Karpas-422 (cell line): ENCODE measurements at places on chromosomes 4 and X.

DNA sequence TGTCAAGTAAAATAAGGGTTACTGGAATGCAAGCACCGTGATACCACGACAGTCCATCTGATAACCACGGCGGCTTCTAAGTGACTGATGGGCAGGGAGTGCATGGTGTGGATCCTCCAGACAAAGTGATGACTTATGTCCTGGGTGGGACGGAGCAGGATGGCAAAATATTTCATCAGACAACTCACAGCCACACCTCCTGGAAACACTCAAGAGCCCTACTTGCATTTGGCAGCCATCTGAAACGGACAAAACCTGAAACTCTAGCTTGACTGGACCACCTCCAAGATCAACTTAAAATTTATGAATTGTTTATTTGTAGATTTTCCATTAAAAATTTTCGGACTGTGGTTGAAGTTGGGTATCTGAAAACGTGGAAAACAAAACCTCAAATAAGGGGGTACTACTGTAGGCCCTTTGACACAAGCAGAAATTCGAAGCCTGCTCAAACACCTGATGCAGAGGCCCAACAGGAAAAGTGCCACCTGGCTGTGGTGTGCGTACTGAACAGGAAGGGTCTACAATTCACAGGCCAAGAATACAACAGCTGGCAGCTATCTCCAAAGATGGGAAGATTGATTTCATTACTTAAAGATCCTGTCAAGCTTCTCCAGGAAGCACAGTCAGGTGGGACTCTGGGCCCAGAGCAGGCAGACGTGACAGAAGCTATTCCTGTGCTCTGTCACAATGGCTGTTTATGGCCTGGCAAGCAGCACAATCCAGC, 26.0 kb downstream of the LRIT3 start:
- no peak overlapping the region for H3K4me3 ChIP-seq
- no peak overlapping the region for H3K27ac ChIP-seq
- no peak for DNase-seq
- peaks cover 6% of the 10 kb centered on the region; the same call in 1 of the 2 replicates for H3K4me1 ChIP-seq
- H3K36me3 ChIP-seq, result no peaks in the 10 kb centered on the region
- no peaks in the 10 kb centered on the region for H3K27me3 ChIP-seq

DNA sequence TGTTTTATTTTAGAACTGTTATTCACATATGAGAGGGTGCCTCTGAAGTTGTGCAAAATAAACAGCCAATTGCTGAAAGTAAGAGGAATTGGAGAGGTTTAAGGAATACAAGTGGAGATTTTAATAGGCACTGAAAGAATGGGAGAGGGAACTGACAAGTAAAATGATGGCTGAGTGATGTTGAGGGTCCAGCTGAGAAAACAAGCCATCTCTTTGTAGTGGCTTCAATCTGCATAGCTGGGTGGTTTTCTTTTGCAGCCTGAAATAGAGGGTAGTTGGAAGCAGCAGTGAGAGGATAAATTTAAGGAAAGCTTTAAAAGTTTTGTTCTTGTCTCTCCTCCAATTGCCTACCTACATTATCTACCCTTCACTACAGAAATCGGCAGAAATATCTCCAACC, 106.7 kb upstream of the DGKK start:
- H3K27ac ChIP-seq, result no peak overlapping the region
- no peak overlapping the region for H3K4me3 ChIP-seq

- DNase-seq, result no peak
- H3K4me1 ChIP-seq, result no peaks in the 10 kb centered on the region
- H3K36me3 ChIP-seq, result no peaks in the 10 kb centered on the region
- no peak overlapping the region for H3K4me3 ChIP-seq
These were observed 2163.0 kb upstream of the AGA start for GRCh38 chr4:179605196-179605595.

DNA sequence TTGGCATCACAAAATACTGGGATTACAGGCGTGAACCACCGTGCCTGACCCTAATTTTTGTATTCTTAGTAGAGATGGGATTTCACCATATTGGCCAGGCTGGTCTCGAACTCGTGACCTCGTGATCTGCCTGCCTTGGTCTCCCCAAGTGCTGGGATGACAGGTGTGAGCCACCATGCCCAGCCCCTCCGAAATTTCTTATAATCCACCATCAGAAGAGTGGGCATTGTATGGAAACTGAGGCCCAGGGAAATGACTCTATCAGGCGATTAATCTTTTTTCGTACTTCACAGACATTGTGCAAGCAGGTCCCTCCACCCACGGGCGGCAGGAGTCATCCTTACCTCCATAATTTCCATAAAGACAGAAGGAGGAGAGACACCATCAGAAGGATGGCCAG, 16.0 kb downstream of the CRLF2 start:
- no peak overlapping the region for H3K4me3 ChIP-seq
- H3K27ac ChIP-seq, result no peak overlapping the region
- DNase-seq, result no peak
- no peaks in the 10 kb centered on the region for H3K36me3 ChIP-seq
- H3K27me3 ChIP-seq, result no peaks in the 10 kb centered on the region
- H3K4me1 ChIP-seq, result no peaks in the 10 kb centered on the region

DNA sequence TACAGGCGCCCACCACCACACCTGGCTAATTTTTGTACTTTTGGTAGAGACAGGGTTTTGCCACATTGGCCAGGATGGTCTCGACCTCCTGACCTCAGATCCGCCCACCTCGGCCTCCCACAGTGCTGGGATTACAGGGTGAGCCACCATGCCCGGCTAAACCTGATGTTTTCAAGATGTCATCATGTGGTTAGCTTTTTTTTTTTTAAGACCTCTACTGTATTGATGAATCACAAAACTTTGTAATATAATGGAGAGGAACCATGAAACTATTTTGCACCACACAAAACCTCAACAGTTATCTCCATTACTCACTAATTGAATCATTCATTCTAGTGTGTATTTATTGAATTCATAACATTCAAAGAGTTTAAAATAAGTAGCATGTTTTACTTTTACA, 94.7 kb upstream of the NEIL3 start:
- H3K27ac ChIP-seq, result no peak overlapping the region
- H3K27me3 ChIP-seq, result no peaks in the 10 kb centered on the region
- H3K4me1 ChIP-seq, result no peaks in the 10 kb centered on the region
- DNase-seq, result no peak
- H3K4me3 ChIP-seq, result no peak overlapping the region
